ENCODE measurements at places on chromosomes 11 and 22.

- DNase-seq, result no peak
Measured at GRCh38 chr11:7417328-7417727, 68.0 kb upstream of the OLFML1 start.

GRCh38 chr11:18578975-18579598 is 9.4 kb downstream of the UEVLD start:
- DNase-seq, result peak; percentile 62

DNA sequence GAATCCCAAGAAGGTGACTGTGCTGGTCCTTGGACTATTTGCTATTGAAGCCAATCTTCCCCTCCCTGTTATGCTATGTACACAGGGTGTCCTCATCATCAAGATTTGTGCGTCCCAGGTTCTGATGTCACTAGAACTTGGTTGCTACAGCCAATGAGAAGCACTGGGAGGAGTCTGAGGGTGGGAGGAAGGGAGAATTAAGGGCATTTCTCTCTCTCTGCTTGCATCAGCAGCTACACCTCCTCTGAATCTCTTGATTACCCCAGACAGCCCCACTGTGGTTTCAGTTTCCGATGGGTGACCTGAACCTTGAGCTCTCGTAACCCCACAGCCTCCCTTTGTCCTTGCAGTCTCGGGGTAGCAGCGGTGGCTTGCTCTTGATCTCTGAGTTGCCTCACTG is 212.4 kb upstream of the SESN3 start:
- DNase-seq, result peak; percentile 7

DNA sequence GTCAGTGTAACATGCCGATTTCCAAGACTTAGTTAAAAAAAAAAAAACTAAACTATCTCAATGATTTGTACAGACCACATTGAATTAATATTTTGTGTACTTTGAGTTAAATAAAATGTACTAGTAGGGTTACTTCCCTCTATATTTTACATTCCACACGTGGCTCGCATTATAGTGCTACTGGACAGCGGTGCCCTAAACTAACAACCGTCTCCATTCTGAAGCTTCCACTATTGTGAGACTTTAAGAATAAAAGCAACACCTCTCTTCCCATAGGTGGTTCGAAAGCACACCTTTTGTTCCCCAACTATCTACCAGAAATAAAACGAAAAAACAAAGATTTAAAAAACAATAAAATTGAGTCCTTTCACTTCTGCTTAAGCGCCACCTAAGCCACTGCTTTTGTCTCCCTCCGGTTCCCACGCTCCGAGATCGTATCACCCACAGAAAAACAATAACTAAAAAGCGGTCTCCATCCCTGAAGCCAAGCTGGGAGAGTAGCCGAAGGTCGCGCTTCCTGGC is 380 bp upstream of the TTC17 start:
- no peak for DNase-seq

- no peak for DNase-seq
Measured at GRCh38 chr11:104055596-104055995, 19.2 kb downstream of the DDI1 start.

DNA sequence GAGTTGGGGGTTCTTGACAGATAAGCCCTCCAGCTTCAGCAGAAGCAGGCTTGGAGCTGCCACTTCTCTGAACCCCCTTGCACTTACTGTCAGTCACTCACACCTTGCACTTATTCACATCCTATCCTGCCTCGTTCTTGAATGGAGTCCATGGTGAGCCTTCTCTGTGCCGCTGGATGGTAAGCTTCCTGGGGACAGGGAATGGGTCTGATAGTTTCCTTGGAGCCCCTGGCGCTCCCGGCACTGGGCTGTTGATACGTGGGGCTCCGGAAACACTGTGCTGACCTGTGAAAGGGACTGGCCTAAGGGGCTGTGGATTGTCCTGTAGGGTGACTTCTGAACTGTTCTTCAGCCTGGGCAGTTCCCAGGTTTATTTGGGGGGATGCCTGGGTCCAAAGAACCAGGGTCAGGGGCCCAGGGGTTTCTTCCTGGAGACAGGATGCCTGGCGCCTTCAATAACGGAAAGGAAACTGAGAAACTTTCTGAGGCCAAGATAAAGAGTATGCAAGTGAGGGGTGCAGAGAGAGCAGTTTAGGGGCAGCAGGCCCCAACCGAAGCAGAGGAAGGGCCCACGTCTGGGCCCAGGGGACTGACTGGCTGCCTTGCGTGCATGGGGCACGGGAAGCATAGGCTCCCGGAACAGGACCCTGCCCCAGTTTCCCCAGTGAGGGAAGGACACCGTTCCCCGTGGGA is 709 bp upstream of the ST3GAL4 start:
- peak; percentile 20 for DNase-seq

DNA sequence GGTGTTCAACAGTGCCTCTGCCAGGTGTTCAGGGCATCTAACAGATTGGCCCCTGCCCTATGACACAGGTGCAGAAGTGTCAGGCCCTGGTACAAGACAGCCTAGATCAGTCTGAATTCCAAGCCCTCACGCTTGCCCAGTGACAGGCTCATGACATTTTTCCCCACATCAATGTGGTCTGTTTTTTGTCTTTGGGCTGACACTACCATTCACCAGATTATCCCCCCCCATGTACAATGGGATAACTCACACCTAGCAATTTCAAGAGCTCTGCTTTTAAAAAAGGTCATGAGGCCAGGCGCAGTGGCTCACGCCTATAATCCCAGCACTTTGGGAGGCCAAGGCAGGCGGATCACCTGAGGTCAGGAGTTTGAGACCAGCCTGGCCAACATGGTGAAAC is 155.5 kb upstream of the PITPNB start:
- DNase-seq, result no peak

GRCh38 chr11:100855466-100856067 is 168.5 kb downstream of the ARHGAP42 start:
- DNase-seq, result no peak

DNA sequence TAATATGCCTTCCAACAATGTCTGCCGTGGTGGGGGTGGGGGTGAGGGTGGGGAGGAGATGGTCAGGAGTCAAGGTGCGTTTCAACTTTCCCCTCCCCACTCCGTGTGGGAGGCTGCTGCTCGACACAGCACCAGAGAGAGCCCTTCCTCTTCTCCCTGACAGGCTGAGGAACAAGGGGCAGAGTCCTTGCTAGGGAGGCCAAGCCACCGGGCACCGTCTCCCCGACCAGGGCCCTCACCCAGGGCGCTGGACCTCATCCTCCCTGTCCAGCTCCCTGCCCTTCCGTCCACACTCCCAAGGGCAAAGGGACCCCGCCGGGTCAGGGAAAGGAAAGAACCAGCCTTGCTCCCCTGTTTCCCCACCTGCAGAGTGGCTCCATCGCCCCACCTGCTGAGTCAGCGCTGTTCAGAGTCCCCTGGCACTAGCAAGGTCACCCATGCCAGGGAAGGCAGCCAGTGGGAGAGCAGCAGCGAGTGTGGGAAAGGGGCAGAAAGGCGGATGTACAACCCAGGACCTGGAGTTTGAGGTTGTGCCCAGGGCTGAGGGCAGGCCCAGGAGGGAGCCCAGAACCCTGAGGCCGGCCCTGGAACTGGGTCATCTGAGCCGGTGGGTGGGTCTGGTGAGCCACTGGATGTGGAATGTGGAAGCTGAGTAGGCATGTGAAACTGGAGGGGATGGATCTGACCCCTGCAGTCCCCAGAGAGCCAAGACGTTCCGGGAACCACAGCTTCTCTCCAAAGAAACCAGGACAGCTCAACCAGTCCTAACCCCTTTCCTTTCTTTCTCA is 47.2 kb downstream of the BUD13 start:
- no peak for DNase-seq

GRCh38 chr11:26442131-26442530 is 110.2 kb downstream of the ANO3 start:
- DNase-seq, result no peak

DNA sequence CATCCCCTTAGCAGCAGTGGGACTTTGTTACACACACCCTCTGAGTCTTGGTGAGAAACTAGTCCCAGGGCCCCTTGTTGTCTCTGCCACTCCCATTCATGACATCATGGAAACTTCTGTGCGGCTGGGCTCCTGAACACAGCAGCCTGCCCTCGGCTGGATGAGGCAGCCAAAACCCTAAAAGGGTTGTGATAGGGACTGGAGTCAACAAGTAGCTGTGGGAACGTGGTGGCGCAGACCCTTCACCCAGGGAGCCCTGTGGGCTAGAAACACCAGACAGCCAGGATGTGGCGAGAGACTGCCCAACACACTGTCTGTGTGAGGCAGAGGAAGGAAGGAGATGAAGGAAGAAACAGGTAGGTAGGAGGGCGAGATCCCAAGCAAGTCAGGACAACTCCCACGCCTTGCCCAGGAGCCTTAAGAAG is 3.9 kb downstream of the CD3D start:
- DNase-seq, result peak; percentile 88

All from activated CD4-positive, alpha-beta T cell treated with anti-CD3 and anti-CD28 coated beads, Interleukin-2, Interleukin-4, amounts not matched to agents 100 ng/mL and 50 ng/mL, durations not matched to agents 16 hours and 8 hours (primary cell).